Stimulated activated CD8-positive, alpha-beta memory T cell treated with anti-CD3 and anti-CD28 coated beads, Interleukin-2, amount 100 ng/mL, for 48 hours (primary cell): ENCODE measurements at places on chromosomes 12 and 14.

DNA sequence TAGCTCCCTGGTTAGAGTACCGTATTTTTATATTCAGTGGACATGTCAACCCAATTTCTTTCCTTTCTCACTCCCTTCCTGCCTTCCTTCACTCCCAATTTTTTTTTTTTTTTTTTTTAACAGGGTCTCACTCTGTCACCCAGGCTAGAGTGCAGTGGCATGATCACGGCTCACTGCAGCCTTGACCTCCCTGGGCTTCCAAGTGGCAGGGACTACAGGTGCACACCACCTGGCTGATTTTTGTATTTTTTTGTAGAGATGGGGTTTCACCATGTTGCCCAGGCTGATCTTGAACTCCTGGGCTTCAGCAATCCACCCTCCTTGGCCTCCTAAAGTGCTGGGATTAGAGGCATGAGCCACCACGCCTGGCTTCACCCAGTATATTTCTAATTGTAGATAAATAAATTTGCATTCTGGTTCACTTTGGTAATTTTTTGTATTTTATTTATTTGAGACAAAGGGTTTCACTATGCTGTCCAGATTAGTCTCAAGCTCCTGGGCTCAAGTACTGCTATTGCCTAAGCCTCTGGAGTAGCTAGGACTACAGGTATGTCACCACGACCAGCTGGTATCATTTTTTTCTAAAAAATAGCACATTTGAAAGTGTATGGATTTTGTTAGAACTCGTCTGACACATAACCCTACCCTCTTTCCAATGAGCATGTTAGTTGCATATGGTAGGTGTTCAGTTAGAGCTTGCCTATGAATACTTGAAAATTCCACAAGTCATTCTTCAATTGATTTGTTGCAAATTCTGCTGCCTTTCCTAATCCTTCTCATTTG, 15.7 kb downstream of the SLC38A2 start:
- DNase-seq, result no peak

GRCh38 chr14:36443374-36443773, 76.7 kb downstream of the NKX2-1 start:
- DNase-seq, result no peak

DNA sequence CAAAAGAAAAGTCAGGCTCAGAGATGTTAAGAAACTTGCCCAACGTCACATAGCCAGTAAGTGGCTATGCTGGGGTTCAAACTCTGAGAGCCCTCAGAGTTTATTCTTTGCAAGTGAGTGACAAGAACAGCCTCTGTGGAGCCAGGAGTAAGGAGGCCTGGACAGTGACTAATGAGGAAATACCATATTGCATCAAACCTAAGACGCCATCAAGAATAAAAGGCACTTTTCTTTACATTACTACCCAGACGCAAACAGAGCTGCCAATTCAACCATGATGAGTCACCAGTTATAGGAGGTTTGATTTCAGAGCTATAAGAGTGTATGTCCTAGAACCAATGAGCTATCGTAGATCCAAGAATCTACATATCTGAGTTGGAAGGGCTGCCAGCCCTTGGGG, 9.4 kb downstream of the TNFRSF1A start:
- no peak for DNase-seq

GRCh38 chr12:42859612-42860011, 270.1 kb upstream of the PRICKLE1 start:
- DNase-seq, result no peak

DNA sequence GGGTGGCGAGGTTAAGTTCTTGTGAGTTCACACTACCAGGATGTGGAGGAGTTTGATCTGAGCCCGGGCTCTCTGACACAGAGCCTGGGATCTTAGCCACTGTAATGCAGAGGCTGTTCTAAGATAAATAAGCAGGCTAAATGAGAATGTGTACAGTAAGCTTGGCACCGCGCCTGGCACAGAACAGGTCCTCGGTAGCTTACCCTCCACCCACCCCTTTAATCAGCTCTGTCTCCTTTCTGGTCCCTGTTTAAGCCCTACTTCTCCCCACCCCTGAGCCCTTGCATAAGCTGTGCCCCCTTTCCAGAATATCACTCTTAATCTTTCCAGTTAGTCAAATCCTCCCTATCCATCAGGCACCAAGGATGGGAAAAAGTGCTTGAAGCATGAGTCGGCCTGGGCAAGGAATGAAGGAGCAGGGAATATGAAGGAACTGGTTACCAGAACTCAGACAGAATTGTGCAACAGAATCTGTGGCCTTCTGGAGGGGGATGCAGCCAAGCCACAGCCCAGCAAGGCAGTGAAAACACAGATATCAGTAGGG, 32.8 kb upstream of the CMKLR1 start:
- no peak for DNase-seq

DNA sequence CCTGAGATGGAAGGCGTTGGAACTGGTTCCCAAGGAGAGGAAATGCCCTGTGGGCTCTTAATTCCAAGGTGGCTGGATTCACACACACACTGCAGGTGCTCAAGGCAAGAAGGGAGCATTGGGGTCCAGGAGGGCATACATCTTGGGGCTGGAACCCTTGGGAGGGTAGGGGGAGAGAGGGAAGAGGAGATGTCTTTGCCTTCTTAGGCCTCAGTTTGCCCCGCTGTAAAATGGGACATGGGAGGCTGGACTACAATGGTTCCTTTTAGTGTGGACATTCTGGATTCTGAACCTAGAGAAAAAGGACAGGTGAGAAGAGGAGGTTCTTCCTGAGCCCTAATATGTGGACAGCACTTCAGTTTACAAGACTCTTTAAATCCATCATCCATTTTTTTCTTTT, 43.8 kb downstream of the CALM1 start:
- no peak for DNase-seq
